ENCODE measurements at places on chromosomes 16 and 17.

DNA sequence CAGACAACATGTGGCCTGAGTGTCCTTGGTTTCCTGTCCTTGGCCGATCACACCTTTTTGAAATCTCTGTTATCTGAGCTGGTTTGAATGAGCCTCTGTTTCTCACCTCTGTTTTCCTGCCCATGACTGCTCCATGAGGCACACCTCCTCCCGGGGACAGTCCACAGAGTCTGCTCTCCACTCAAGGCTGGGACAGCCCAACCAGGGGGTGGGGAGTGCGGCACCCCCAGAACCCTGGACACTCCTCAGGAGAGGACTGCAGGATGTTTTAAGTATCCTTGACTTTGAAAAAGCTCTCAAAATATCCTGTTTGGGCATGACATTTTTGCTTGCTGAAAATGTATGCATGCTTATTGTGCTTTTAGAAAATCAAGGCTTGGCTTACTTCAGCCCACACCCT, 333.0 kb upstream of the N4BP1 start:
- no peak for DNase-seq

- DNase-seq, result no peak
These were observed 55.9 kb downstream of the C17orf67 start for GRCh38 chr17:56777859-56778258.

- no peak for DNase-seq
These were observed 1751.4 kb downstream of the TP53TG3F start for GRCh38 chr16:35210681-35211433.

DNA sequence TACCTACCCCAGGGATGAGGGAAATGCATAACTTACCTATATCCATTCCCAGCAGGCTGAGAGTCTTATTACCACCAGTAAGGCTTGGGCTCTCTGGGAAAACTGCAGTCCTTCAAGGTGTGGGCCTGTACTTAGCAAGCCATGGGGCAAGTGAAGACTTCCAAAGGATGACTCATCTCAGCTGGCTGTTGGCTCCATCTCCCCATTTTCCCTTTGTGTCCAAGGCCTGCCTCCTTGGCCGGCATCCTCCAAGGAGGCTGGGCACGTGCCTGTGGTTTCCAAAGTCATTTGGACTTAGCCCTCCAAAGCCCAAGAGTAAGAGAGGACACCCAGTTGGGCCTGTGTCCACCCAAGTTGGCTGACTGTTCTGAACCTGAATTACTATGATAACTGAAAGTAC, 89.8 kb downstream of the TMEM100 start:
- DNase-seq, result no peak

- DNase-seq, result no peak
These were observed 28.8 kb downstream of the GINS2 start for GRCh38 chr16:85659805-85660511.

DNA sequence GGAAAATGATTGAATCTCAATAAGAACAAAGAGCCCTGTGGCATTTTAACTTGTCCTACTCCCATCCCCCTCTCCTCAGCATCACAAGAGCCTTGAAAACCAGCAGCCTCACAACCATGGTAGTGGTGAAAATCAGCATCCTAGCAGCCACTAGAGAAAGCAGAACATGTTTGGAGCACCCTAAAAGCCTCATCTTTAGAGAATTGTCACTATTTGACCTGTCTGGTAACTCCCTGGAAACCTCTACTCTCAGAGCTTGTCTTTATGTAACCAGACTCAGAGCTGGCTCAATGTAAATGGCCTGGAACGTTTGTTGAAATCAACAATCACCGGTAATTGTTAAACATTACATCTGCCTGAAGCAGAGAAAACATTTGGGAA, 70.8 kb downstream of the MMD start:
- no peak for DNase-seq

DNA sequence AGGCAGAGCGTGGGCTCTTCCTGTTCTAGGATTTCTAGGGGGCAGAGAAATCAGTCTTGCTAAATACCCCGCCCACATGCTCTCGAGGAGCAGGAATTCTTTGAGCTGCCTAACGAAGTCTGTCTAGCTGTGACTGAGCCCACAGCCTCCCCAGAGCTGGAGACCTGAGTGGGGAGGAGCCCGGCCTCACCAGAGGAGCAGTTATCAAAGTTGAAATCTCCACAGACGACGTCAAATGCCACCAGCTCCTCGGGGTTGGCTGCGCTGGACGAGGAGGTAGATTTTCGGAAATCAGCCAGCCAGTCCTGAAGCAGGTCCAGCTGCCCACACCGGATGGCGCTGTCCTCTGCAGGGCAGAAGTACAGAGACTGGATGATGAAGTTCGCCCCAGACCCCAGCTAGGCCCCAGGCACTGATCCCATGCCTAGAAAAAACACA, 53.8 kb downstream of the PRMT7 start:
- DNase-seq, result no peak

- peak; percentile 78 for DNase-seq
These were observed 36.6 kb downstream of the UBE2G1 start for GRCh38 chr17:4329838-4330237.

GRCh38 chr17:1646199-1646875, 805 bp upstream of the SCARF1 start:
- DNase-seq, result no peak

DNA sequence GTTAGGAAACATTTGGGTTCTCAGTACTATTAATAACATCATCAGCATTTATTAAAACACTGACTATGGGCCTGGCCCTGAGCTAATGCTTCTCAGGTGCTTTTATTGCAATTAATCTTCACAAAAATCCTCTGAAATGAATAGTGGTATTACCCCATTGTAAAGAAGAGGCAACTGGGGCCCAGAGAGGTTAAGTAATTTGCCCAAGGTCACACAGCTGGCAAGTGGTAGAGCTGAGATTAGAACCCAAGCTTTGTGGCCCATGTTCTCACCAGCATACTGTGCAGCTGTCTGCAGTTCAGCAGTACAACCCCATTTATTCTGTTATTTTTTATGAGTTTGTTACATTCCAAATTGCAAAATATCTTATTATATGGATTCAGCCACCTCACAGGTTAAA, 82.3 kb downstream of the TBC1D16 start:
- no peak for DNase-seq

DNA sequence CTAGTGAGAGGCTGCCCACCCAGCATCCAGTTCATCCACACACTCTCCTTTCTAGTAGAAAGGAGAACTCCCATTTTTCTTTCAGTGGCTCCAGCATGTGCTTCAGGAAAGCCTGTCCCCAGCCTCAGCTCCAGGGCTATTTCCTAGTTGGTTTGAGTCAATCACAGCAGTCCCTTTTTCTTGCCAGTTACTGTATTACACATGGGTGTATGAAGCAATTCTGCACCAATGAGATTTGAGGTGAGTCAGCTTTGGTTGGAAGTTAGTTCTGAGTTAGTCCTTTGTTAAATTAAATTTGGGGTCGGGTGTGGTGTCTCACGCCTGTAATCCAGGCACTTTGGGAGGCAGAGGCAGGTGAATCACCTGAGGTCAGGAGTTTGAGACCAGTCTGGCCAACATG, 24.8 kb downstream of the RAD51D start:
- DNase-seq, result no peak

DNA sequence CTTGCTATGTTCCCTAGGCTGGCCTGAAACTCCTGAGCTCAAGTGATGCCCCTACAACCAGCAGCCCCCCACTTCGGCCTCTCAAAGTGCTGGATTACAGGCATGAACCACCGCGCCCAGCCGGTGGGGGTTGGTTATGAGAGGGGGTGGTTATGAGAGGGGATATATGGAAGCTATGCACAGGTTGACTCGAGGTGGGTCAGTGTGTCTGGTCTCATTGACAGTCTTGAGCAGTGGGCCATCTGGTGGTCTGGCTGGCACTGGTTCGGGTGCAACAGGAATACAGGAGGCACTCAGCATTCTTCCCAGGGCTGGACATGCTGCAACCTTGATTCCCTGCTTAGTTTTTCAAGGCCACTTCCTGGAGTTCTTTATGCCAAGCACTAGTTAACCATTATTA, 5.6 kb upstream of the STX1B start:
- no peak for DNase-seq

GRCh38 chr16:17350207-17350606, 120.6 kb downstream of the XYLT1 start:
- DNase-seq, result no peak

DNA sequence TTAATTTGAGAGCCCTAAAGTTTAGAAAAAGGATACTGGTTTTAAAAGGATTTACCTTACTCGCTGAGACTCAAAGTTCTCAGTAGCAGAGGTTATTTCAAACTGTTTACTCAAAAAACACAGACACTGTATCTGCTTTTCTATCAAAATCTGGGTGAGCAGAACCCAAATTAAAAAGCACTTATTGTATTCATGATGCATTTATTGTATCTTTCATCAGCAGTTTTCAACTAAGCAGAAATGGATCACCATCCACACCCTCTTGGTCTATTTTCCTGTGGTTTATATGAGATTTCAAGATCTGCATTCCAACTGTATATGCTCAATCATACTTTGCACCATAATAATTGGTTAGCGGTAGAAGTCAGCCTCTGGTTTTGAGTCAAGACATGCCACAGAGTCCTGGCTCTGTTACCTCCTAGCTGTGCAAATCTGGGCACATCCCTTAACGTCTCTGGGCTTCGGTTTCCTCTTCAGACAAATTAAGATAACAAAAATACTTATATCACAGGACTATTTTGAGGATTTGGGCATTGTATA, 109.5 kb downstream of the ASIC2 start:
- DNase-seq, result no peak

- no peak for DNase-seq
These were observed 11.3 kb upstream of the PDXDC1 start for GRCh38 chr16:14963281-14964173.

DNA sequence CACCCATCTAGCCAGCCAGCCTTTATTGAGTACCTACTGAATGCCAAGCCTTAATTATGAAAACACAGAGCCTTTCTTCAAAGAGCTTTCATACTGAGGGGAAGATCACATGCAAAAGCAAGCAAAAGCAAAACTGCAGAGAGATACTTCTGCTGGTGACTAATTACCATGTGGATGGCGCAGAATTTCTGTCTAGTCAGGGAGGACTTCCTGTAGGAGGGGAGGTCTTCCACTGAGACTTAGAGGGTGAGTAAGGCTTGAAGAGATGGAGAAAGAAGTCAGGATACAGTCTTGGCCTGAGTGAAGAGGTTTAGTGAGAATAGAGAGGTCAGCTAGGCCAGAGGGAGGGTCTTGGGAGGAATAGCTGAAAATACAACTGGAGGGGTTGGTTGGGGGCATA, 53.9 kb upstream of the CCL2 start:
- no peak for DNase-seq

- DNase-seq, result no peak
These were observed 11.0 kb downstream of the NPTX1 start for GRCh38 chr17:80465327-80465974.

- DNase-seq, result no peak
These were observed 1407.0 kb downstream of the CDH11 start for GRCh38 chr16:63714876-63715275.

DNA sequence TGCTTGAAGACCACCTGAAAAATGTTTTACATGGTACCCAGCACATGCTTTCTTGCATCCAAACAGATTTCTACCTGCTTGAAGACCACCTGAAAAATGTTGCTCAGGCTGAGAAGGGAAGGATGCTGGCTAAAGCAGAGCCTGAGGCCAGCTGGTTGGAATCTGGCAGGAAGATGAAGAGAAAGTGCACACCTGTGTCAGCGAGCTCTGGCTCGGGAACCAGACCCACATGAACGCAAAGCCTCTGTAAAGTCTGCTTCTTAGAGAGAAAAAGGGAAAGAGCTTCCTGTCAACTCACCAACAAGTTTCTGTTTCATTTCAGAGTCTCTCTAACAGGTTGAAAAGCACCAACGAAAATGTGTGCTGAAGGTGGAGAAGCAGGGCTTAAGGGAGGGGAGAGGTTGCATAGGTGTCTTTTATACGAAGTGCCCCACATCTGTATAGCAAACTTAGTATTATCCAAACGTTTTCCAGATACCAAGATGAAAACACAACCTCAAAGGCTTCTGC, 226.0 kb downstream of the TOX3 start:
- no peak for DNase-seq

Measured in HFF-Myc (cell line).